ENCODE measurements at places on chromosomes 13 and 19.

- DNase-seq, result no peak
These were observed 5.9 kb downstream of the ARHGEF1 start for GRCh38 chr19:41888926-41889325.

DNA sequence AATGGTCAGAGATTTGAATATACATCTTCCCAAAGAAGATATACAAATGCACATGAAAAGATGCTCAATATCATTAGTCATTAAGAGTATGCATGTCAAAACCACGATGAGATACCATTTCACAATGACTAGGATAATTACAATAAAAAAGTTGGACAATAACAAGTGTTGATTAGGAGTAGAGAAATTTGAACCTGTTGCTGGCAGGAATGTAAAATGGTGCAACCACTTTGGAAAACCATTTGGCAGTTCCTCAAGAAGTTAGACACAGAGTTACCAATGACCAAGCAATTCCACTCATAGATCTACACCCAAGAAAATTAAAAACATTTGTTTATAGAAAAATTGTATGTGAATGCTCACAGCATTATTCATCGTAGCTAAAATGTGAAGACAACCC lies 33.2 kb upstream of the STARD13 start:
- DNase-seq, result no peak

GRCh38 chr19:37695144-37695899 lies 24.2 kb downstream of the ZNF607 start:
- no peak for DNase-seq

GRCh38 chr19:54518844-54519243 lies 16.2 kb downstream of the LAIR2 start:
- DNase-seq, result no peak

DNA sequence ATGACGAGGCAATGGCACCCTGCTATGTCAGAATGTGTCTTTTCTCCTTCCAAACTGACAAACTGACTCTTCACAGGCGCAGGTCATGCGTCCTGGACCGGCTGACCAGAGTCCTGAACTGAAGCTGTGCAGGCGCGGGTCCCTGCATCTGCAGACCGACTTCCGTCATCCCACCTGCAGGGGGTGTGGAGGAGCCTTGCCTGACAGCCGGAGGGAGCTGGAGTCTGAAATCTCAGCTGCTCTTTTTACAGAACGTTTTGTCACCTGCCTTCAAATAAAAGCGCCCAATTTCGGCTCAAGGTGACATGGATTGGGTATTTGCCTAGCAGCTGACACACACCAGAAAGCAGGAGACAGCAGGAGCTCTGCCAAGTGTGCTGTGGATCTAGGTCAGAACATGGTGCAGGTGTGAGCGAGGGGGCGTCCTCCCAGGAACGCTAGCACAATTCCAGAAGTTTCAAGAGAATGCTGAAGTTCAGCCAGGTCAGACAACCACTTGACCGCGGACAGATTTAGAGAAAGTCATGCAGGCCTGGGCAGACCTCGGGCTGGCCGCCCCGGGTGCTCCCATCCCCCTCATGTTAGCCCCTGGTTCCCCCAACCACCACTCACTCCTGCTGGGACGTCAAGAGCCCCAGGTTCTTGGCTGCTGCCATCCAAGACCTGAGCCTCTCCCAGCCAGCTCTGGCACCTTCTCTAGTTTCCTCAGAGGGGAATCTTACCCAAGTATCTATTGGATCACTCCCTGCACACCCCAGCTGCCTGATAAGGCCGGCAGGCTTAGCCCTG lies 32.8 kb downstream of the ELL start:
- DNase-seq, result peak; percentile 57

All from SK-N-DZ (cell line).